Spinal cord (tissue), 10 donors: ENCODE measurements at places on chromosomes 11 and 22. TPM values are rescaled to one million over a fixed set of nuclear protein-coding genes. Genes with fewer than 3 reads are reported as not detected.

Gene LUZP2
- total RNA-seq: 80.1 TPM

- no peaks in the 10 kb centered on the region for H3K4me1 ChIP-seq
- no peak overlapping the region for H3K27ac ChIP-seq
- no peak for DNase-seq
- no peak overlapping the region for H3K4me3 ChIP-seq
- H3K36me3 ChIP-seq: no peaks in the 10 kb centered on the region
- no peaks in the 10 kb centered on the region for H3K27me3 ChIP-seq
These were observed 9.6 kb downstream of the REXO2 start for GRCh38 chr11:114448749-114449482.

DNA sequence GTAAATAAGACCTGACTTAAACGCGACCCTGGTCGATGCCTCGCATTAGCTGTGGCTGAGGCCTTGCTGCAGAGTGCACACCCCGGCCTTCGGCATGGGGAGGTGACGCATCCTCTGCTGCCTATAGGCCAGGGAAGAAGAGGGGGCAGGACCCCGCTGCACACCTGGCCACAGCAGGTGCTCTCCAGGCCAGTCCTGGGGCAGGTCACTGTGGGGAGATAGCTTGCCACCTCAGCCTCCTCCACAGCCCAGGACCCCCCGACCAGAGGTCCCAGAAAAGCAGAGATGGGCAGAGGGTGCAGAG, 12.7 kb downstream of the LRFN4 start:
- no peak overlapping the region for H3K27ac ChIP-seq
- no peaks in the 10 kb centered on the region for H3K27me3 ChIP-seq
- H3K4me3 ChIP-seq: no peak overlapping the region
- H3K4me1 ChIP-seq: peaks cover 8% of the 10 kb centered on the region
- H3K36me3 ChIP-seq: peaks cover 69% of the 10 kb centered on the region

- H3K27ac ChIP-seq: no peak overlapping the region
- H3K27me3 ChIP-seq: no peaks in the 10 kb centered on the region
- peaks cover 56% of the 10 kb centered on the region for H3K4me1 ChIP-seq
- DNase-seq: no peak
These were observed 6.7 kb downstream of the TMEM184B start for GRCh38 chr22:38266120-38266519.

Gene SMCO4
- 13.2 TPM for total RNA-seq

Gene GLYATL2
- 1.9 TPM for total RNA-seq

Gene VWCE
- total RNA-seq: 2.4 TPM

- H3K36me3 ChIP-seq: no peaks in the 10 kb centered on the region
- no peaks in the 10 kb centered on the region for H3K4me1 ChIP-seq
- no peak for DNase-seq
- H3K4me3 ChIP-seq: no peak overlapping the region
- H3K27ac ChIP-seq: no peak overlapping the region
These were observed 9.5 kb downstream of the JAML start for GRCh38 chr11:118215262-118215661.

Gene ANO3
- 2.4 TPM for total RNA-seq

DNA sequence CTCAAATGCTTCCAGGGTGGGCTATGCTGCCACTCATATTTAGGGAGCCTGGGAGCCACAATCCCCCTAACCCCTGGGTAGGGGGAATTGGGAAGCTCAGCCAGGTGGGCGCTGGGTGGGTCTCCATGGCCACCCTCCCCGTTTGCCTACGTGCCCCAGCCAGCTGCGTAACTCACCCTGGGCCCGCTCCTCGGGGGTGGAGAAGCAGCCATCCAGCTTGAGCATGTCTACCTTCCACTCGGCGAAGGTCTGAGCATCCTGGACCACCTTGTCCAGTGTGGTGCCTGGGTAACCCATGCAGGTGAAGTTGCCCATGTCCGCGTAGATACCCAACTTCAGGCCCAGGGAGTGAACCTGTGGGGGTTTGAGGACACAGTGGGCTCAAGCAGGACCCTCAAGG, 3.7 kb downstream of the NAGA start:
- H3K4me1 ChIP-seq: peaks cover 28% of the 10 kb centered on the region
- H3K27me3 ChIP-seq: no peaks in the 10 kb centered on the region
- no peak overlapping the region for H3K4me3 ChIP-seq
- H3K36me3 ChIP-seq: peaks cover 44% of the 10 kb centered on the region
- H3K27ac ChIP-seq: no peak overlapping the region
- DNase-seq: no peak

Gene TUB
- total RNA-seq: 107 TPM

Gene TRIM44
- 27.6 TPM for total RNA-seq

DNA sequence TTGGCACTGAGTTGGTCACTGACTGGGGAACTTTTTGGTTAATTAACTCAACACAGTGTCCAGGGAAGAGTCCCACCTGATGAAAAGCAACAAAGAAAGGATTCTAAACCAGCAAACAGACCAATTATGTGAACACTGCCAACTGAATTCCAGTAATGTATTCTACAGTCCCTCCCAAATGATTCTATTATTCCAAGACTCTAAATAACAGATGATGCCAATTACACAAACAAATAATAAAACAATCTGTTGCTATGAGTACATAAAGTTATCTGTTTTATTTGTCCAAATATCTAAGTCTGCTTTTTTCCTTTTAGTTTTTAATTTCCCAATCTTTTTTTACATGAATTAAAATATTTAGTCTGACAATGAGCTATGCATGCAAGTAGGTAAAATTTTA, 98.3 kb upstream of the TP53AIP1 start:
- no peak for DNase-seq
- H3K4me3 ChIP-seq: no peak overlapping the region
- no peaks in the 10 kb centered on the region for H3K4me1 ChIP-seq
- H3K36me3 ChIP-seq: peaks cover 3% of the 10 kb centered on the region
- H3K27me3 ChIP-seq: no peaks in the 10 kb centered on the region
- H3K27ac ChIP-seq: no peak overlapping the region

DNA sequence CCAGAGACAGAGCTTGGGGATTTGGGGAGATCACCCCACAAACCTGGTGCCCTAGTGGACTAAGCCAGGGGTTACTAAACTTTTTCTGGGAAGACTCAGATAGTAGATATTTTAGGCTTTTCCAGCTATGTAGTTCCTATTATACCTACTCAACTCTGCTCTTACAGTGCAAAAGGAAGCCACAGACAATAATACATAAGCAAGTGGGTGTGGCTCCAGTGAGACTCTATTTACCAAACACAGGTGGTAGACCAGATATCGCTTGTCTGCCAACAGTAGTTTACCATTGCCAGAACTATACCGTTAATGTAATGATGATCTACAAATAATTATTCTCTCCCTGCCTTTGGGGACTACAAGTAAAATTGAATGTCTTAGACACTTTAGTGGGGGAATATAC, 6.9 kb downstream of the LDHC start:
- DNase-seq: no peak
- H3K4me3 ChIP-seq: no peak overlapping the region
- H3K4me1 ChIP-seq: no peaks in the 10 kb centered on the region

Gene PAAF1
- total RNA-seq: 25.4 TPM

- DNase-seq: no peak
- no peak overlapping the region for H3K4me3 ChIP-seq
- H3K27ac ChIP-seq: no peak overlapping the region
These were observed 353.9 kb upstream of the TENM4 start for GRCh38 chr11:79794484-79795393.

Gene OR4S1
- total RNA-seq: not detected

Gene RBMXL2
- total RNA-seq: 0.55 TPM

GRCh38 chr11:7512525-7513233, 1.1 kb upstream of the PPFIBP2 start:
- peak overlapping the region; percentile 86 for H3K27ac ChIP-seq
- no peaks in the 10 kb centered on the region for H3K36me3 ChIP-seq
- H3K27me3 ChIP-seq: peaks cover 10% of the 10 kb centered on the region
- no peak for DNase-seq
- H3K4me3 ChIP-seq: peak overlapping the region; percentile 78

DNA sequence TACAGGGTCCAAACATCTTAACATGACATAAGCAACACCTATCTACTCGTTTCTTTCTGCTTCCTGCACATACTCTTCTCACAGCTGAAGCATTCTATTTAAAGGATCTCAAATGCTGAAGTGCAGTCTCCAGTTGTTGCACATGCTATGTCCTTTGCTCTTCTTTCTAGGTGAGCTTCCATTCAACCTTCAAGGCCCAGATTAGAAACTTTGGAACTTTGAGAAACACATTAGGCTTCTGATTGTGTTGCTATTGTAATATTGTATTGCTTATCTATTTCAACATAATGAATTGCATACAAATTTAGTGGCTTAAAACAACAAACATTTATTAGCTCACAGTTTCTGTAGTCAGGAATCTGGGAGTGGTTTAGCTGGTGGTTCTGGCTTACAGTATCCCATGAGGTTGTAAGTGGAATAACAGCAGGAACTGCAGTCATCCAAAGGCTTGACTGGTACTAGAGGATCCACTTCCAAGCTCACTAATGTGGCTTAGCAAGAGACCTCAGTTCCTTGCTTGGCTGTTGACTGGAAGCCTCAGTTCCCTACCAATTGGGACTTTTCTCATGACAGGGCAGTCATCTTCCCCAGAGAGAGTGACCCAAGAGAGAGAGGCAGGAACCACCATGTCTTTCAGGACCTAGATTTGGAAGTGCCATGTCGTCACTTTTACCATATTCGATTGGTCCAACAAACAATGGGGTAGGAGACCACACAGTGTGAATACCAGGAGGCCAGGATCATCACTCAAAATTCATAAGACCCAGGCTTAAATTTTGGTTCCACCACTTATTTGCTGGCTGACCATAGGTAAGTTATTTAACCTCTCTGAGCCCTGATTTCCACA, 27.2 kb upstream of the RASSF10 start:
- no peak overlapping the region for H3K27ac ChIP-seq
- DNase-seq: no peak
- H3K27me3 ChIP-seq: no peaks in the 10 kb centered on the region
- H3K36me3 ChIP-seq: no peaks in the 10 kb centered on the region
- H3K4me3 ChIP-seq: no peak overlapping the region
